ENCODE measurements at places on chromosomes 11 and 22.

GRCh38 chr22:36873614-36874308 lies 13.0 kb downstream of the NCF4 start:
- no peak for DNase-seq

DNA sequence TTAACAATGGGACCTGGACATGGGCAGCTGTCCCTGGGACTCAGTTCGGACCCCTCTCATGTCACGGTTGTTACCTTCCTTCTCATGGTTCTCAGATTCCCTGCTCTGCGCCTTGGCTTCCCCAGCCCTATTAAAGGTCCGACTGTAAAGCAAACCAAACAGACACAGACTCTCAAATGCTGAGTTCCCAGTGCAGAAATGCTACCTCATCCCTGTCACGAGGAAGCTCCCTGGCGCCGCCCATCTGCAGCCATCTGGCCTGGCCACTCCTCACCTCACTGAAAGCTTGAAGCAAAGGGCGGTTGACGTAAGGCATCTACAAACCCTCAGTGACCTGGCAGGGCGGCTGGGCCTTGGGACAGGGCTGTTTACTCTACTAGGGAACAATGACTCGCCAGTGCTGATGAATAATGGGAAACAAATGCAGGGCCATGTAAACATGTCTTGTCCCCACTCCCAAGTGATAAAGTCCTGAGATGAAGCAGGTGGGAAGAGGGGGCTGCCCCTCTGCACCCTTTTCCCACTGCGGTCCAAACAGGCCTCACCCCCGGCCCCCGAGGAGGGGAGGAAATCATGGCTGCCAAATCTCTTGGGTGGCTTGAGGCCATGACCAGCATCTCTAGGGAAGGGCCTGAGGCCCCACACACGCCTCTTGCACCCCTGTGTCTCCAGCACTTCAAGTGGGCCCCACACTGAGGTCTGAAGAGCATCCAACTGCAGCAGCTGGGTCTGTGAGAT lies 49.3 kb downstream of the SCUBE1 start:
- DNase-seq: no peak

DNA sequence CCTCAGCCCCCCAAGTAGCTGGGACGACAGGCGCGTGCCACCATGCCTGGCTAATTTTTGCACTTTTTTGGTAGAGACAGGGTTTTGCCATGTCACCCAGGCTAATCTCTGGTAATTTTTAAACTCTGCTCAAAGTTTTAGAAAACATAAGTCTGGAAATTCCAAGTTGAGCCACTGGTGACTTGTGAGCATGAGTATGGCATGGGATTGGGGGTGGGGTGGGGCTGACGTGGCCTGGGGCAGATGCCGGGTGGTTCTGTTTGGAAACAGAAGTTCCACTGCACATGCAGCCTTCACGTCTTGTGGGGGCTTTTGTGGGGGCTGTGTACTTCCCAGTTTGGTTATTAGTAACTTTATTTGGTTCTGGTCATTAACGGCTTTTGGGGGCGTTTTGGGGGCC lies 67.3 kb downstream of the PTPRJ start:
- no peak for DNase-seq

- no peak for DNase-seq
These were observed 1.6 kb downstream of the KIAA0930 start for GRCh38 chr22:45238957-45239680.

DNA sequence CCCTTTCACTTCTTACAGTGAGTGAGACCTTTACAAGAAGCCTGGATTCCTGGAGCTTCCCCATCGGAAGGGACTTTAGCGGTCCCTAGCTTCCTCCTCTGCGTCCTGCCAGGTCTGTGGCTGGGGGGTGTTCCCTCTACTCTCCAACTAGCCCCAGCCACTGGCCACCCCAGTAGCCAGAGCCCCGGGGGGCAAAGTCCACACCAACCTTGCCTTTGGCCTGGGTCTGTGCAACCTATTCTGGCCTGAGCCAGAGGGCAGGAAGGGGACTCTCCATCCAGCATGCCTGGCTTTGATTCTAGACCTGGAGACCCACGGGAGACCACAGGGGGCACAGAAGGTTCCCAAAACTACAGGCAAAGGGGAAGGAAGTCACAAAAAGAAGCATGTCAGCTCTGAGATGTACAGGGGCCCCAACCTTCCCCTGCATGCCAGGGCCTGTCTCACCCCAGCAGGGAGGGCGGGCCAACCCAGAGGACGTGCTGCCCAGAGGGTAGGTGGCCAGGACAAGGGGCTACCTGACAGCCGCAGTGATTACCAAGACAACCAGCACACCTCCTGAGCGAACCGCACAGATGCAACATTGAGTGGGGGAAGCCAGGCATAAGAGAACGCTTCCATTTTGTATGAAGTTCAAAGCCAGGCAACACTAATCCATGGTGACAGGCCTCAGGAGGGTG lies 52.4 kb downstream of the DSCAML1 start:
- no peak for DNase-seq

GRCh38 chr22:23831781-23832180 lies 7.0 kb downstream of the DERL3 start:
- DNase-seq: no peak

DNA sequence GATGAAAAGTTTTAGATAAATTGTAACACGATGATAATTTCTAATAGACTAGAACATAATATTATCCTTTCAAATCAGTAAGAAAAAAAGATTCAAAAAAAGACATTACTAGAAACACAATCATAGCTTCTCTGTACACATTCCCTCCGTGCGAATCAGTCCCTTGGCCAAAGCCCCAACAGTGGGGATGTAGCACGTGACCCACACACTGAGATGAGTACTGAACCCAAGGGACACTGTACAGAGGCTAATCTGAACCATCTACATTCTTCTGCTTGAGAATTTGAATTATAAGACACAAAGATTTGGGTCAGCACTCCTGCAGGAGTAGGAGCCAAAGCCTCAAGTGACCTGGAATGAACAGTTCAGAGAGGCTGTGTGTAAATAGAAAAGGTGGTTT lies 353.7 kb downstream of the INSC start:
- DNase-seq: no peak

GRCh38 chr22:37623075-37624016 lies 14.7 kb downstream of the GGA1 start:
- DNase-seq: peak; percentile 43

GRCh38 chr11:125124618-125124992 lies 13.2 kb upstream of the TMEM218 start:
- DNase-seq: no peak

GRCh38 chr11:64342869-64343745 lies 3.1 kb downstream of the CCDC88B start:
- DNase-seq: no peak

DNA sequence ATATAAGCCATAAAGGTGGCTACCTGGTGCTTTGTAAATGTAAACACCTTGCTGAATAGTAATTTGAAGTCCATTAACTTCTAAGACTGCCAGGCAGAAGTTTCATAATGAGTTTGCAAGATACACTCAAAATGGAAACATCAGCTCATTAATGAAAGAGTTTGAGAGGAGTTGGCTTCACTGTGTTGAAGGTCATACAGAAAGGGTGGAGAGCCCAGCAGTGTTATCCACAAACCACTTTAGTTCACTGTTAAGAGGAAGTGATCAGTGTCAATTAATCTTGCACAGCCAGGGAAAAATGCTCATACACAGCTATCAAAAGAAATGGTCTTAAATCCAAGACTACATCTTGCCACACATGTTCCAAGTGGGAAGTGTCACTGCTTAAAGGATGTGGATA lies 689.4 kb downstream of the JRKL start:
- no peak for DNase-seq

DNA sequence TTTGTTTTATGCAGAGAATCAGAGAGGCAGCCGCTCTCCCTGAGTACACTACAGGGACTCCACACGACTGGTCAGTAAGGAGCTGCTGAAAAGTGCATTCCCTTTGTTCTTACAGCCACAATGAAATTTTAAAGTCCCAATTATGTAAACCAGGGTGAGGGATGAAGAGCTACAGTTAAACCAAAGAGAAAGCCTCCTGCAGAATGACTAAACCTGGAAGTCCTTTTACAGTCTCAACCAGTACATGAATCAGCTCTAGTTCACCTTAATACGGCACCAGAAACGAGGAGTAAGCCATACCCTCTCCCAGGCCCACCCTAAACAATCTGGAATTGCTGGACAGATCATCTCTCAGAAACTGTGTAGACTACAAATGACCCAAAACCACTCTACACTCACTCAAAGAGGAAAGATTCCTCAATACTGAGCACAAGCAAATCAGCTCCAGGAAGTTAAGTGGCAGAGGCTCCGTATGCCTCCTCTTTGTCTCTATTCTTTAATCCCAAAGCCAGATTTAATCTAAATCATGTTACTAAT lies 113.1 kb downstream of the RBFOX2 start:
- DNase-seq: no peak

DNA sequence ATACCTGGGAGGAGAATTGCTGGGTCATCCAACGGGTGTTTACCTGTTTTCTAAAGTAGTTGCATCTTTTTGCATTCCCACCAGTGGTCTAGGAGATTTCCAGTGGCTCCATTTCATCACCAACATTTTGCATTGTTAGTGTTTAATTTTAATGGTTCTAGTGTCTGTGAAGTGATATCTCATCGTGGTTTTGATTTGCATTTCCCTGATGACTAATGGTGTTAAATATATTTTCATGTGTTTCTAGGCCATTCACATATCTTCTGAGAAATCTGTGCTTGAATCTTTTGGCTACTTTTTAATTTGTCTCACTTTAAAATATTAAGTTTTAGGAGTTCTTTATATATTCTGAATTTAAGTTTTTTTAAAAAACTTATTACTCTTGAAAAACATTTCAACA lies 439.6 kb downstream of the TMEM135 start:
- DNase-seq: no peak

GRCh38 chr22:34333285-34333684 lies 413.0 kb upstream of the LARGE1 start:
- no peak for DNase-seq

- no peak for DNase-seq
These were observed 11.1 kb downstream of the APOL3 start for GRCh38 chr22:36149441-36149840.

DNA sequence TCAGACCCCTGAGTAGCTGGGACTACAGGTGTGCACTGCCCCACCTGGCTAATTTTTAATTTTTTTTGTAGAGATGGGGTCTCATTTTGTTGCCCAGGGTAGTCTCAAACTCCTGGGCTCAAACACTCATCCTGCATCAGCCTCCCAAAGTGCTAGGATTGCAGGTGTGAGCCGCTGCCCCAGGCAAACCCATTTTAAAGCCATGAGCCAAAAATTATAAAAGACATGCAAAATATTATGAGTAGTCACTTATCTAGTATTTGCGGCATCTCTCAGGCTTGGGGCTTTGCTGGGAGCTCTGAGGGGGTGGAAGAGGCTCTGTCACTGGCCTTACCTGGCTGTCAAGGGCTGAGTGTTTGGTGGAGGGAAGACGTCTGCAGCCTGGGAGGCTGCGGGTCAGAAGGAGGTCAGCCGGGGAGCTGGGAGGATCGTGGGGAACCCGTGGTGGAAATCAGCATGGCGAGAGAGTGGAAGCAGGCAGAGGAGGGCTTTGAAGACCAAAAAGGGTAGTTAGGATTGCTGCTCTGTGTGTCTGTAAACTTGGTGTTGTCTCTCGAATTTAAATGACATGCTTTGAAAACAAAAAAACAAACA lies 69.1 kb upstream of the PARVG start:
- DNase-seq: no peak

DNA sequence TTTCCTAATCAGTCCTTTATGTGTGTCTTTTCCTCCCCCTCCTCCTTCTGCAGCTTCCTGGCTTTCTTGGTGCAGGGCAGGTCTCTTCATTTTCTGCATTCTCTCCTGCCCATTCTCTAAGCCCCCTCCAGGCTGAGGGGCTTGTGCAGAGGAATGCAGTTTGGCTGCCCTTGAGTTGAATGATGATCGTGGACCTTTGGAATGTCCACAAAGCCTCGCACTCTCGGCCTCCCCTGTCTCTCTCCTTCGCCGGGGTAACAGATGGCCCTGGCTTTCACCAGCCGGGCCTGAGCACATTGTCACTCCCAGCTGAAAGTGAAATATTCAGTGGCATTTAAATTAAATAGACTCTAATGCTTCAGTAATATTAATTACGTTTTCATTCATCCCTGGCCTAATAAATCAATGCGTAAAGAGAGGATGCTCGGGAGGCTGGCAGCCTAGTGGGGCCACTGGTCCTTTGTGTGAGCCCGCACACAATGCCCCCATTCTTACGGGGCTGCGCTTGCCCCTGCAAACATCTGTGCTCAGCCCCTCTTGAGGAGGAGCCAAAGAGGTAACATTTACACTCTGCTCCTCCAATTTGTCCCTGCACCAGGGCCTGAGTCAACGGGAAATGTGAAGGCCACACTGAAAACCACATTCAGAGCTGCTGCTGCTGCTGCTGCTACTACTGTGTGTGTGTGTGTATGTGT lies 64.9 kb upstream of the PAX6 start:
- no peak for DNase-seq

GRCh38 chr11:6757373-6757967 lies 14.3 kb downstream of the OR2AG2 start:
- DNase-seq: no peak

- no peak for DNase-seq
These were observed 173.1 kb downstream of the NTM start for GRCh38 chr11:131543389-131544025.

DNA sequence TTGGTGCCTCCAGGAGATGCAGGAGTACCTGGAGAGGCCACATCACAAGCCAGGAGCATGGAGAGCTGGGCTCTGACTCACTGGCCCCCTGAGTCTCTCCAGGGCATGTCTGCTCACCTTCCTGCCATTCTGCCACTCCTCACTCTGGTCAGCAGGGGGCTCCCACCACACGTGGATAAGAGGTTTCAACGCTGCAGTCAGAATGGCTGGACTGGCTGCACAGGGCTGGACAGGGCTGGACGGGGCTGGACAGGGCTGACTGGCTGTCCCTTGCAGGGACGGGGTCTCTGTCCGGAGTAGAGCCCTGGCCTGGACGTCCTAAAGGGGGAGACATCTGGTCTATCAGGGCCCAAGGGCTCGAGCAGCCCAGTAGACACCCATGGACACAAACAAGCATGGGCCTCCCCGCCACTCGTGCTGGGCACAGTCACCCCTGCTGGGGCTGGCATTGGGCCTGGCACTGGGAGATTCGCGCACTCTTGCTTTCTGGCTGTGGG lies 34.6 kb downstream of the CYTH4 start:
- peak; percentile 28 for DNase-seq

DNA sequence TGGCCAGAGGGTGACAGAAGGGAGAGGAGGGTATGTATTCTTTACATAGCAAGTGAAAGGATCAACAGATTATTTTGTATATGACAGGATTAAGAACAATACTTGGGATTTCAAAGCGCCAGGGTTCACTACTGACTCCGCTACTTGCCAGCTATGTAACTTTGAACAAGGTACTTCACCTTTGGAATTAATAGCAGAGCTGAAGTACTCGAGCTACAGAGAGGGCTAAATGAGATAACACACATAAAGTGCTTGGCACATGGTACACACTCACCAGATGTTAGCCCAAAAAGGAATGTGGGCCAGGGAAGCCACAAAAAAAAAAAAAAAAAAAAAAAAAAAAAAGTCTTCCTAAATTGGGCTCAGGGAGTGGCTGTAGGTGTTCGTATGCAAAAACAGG lies 408.4 kb downstream of the BUD13 start:
- no peak for DNase-seq

GRCh38 chr11:27282806-27283205 lies 80.2 kb downstream of the CCDC34 start:
- DNase-seq: no peak

GRCh38 chr22:43346521-43346929 lies 3.4 kb upstream of the SCUBE1 start:
- DNase-seq: no peak

Data from caudate nucleus (tissue), 63 donors.